Neuronal stem cell (in vitro differentiated cells): ENCODE measurements at places on chromosomes 12 and 14.

- H3K36me3 ChIP-seq = no peaks in the 10 kb centered on the region
- peaks cover 5% of the 10 kb centered on the region for H3K4me1 ChIP-seq
- DNase-seq = no peak
- H3K27ac ChIP-seq = no peak overlapping the region
- no peak overlapping the region for H3K4me3 ChIP-seq
Observed at GRCh38 chr12:2218706-2219105, 165.9 kb downstream of the CACNA1C start.

GRCh38 chr14:32761381-32761968 is 177.2 kb upstream of the NPAS3 start:
- peaks cover 3% of the 10 kb centered on the region for H3K4me1 ChIP-seq
- H3K36me3 ChIP-seq = no peaks in the 10 kb centered on the region
- H3K27ac ChIP-seq = no peak overlapping the region
- no peak overlapping the region for H3K4me3 ChIP-seq
- no peaks in the 10 kb centered on the region for H3K27me3 ChIP-seq
- DNase-seq = peak; percentile 12

GRCh38 chr14:104588066-104588857 is 8.7 kb downstream of the C14orf180 start:
- peaks cover 3% of the 10 kb centered on the region for H3K4me1 ChIP-seq
- H3K27me3 ChIP-seq = peaks cover 38% of the 10 kb centered on the region

DNA sequence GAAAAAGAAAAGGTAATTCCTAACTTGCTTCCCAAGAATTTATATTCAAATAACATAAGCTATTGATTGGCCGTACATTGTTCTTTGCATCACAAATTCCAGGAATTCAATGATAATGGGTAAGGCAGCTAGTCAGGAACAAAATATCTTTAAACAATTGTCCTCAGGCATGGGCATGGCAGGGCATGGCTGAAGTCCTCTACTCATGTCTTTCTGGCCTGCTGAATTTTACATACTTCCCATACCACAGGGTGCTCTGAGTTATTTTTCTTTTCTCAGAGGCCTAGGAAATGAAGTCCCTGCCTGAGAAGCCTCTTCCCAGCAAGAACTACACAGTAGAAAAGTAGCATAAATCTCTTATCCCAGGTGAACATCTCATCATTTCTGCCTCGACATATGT is 15.1 kb upstream of the DRAM1 start:
- no peak for DNase-seq
- H3K27ac ChIP-seq = no peak overlapping the region
- H3K4me1 ChIP-seq = peaks cover 1% of the 10 kb centered on the region

DNA sequence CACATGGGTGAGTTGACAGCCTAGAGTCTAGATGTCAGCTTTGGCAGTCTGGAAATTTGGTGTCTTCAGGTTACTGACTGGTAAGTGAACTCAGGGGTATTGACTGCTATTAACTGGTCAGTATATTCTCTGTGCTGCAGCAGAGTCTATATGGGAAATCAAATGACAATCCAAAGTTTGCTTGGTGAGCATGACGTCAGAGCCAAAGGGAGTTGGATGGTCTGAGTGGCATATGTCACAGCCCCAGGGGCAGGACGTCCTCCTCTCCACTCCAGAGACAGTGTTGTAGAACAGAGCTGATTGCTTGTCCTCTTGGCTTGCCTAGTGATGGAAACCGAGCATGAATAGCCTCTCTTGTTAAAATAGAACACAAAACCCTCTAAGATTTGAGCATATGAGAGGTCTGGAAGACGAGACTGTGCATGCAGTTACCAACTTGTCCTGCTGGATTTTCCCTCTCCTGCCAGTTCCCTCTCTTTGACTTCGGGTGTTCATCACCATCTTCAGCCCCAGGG is 3.3 kb upstream of the TBC1D30 start:
- H3K27ac ChIP-seq = no peak overlapping the region
- no peaks in the 10 kb centered on the region for H3K36me3 ChIP-seq
- DNase-seq = no peak
- H3K4me3 ChIP-seq = no peak overlapping the region

- H3K27ac ChIP-seq = no peak overlapping the region
- no peaks in the 10 kb centered on the region for H3K27me3 ChIP-seq
- DNase-seq = no peak
- H3K4me3 ChIP-seq = no peak overlapping the region
Observed at GRCh38 chr12:104006929-104007328, 41.3 kb downstream of the TDG start.

- H3K4me3 ChIP-seq = no peak overlapping the region
- H3K4me1 ChIP-seq = peaks cover 17% of the 10 kb centered on the region
- no peak for DNase-seq
Observed at GRCh38 chr12:96995861-96996260, 88.8 kb downstream of the NEDD1 start.

DNA sequence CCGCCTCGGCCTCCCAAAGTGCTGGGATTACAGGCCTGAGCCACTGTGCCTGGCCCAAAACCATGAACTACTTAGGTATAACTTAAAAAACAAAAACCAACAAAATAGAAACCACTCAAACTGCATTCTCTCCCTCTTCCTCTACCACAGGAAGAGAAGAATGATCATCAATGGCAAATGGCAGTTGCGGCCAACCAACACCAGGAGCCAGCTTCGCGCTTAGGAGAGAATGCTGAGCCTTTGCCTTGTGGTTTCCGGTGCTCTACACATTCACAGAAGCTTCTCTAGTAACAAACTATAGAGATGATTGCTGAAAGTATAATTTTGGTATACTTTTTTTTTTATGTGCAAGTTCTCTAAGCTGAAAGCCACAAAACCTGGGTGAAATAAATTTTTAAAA is 17.1 kb downstream of the CATSPERB start:
- no peaks in the 10 kb centered on the region for H3K4me1 ChIP-seq
- H3K27me3 ChIP-seq = no peaks in the 10 kb centered on the region
- no peak overlapping the region for H3K4me3 ChIP-seq
- H3K27ac ChIP-seq = no peak overlapping the region

GRCh38 chr12:115437061-115437567 is 753.1 kb upstream of the TBX3 start:
- H3K4me1 ChIP-seq = peaks cover 5% of the 10 kb centered on the region
- H3K4me3 ChIP-seq = no peak overlapping the region
- no peaks in the 10 kb centered on the region for H3K27me3 ChIP-seq
- H3K36me3 ChIP-seq = no peaks in the 10 kb centered on the region
- DNase-seq = no peak

DNA sequence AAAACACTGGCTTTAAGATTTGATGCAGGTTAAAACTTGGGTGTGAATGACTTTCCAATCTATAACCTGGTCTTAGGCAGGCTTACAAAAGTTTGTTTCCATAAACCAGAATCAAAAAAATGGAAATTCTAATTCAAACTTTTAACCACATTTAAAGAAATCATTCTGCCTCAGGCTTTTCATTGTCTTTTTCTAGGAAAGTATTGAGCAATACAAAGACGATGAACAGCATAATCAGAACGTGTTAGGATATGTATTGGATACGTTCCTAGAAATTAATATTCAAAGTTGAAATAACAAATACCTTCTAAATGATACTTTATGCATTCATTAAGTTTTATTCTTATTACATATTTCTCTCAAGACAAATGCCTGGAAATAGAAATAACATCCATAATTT is 172.9 kb downstream of the CEP128 start:
- no peaks in the 10 kb centered on the region for H3K27me3 ChIP-seq
- H3K4me3 ChIP-seq = no peak overlapping the region
- no peaks in the 10 kb centered on the region for H3K36me3 ChIP-seq
- no peak overlapping the region for H3K27ac ChIP-seq

- no peak for DNase-seq
- H3K27ac ChIP-seq = no peak overlapping the region
- H3K27me3 ChIP-seq = no peaks in the 10 kb centered on the region
- no peaks in the 10 kb centered on the region for H3K36me3 ChIP-seq
Observed at GRCh38 chr12:68163560-68164081, 4.1 kb upstream of the IFNG start.

GRCh38 chr14:72588521-72588920 is 305.4 kb downstream of the DPF3 start:
- H3K27me3 ChIP-seq = no peaks in the 10 kb centered on the region
- H3K4me3 ChIP-seq = no peak overlapping the region
- no peaks in the 10 kb centered on the region for H3K36me3 ChIP-seq
- no peaks in the 10 kb centered on the region for H3K4me1 ChIP-seq

- H3K4me3 ChIP-seq = no peak overlapping the region
- no peaks in the 10 kb centered on the region for H3K36me3 ChIP-seq
- no peak overlapping the region for H3K27ac ChIP-seq
- DNase-seq = no peak
Observed at GRCh38 chr14:36750244-36750643, 88.6 kb downstream of the PAX9 start.

GRCh38 chr14:75927564-75928087 is 54.2 kb downstream of the TGFB3 start:
- no peaks in the 10 kb centered on the region for H3K27me3 ChIP-seq
- DNase-seq = no peak
- H3K4me3 ChIP-seq = no peak overlapping the region
- no peaks in the 10 kb centered on the region for H3K4me1 ChIP-seq

GRCh38 chr14:26448181-26448855 is 149.5 kb downstream of the NOVA1 start:
- no peaks in the 10 kb centered on the region for H3K27me3 ChIP-seq
- no peak for DNase-seq
- H3K4me3 ChIP-seq = no peak overlapping the region
- no peaks in the 10 kb centered on the region for H3K4me1 ChIP-seq

DNA sequence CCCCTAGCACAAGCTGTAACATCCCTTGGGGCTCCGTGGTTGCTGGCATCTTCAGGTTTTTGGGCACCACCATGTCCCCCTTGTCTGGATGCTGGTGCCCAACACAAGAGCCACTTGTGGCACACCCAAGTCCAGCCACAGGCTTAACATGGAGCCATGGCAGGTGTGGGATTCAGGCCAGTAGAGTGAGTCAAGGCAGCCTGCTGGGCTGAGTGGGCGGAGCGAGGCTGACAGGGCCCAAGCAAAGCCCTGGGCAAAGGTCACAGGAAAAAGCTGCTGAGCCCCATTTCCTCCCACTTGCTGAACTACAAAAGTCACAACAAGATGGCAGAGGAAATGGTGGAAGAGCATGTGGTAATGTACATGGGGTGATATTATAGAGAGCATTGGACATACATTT is 950.7 kb upstream of the FLRT2 start:
- H3K4me3 ChIP-seq = no peak overlapping the region
- H3K27me3 ChIP-seq = no peaks in the 10 kb centered on the region
- no peaks in the 10 kb centered on the region for H3K36me3 ChIP-seq
- no peak overlapping the region for H3K27ac ChIP-seq
- H3K4me1 ChIP-seq = no peaks in the 10 kb centered on the region

DNA sequence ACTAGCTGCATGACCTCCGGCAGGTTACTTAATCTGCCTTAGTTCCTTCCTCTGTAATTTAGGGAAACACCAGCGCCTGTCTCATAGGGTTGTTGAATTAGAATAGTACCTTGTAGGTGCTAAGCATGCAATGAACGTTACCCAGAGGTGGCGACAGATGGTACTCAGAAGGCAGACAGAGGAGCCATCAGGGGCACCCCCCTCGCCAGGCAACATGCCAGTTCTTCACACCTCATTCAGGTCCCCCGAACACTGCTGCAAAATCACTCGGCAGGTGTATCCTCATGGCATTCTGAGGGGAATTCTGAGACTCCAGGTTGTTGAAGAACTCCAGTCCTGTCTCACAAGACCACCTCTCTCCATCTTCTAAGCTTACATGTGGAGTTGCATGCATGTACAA is 10.1 kb downstream of the ISM2 start:
- H3K4me3 ChIP-seq = no peak overlapping the region
- no peak for DNase-seq
- H3K36me3 ChIP-seq = no peaks in the 10 kb centered on the region
- H3K27me3 ChIP-seq = no peaks in the 10 kb centered on the region

DNA sequence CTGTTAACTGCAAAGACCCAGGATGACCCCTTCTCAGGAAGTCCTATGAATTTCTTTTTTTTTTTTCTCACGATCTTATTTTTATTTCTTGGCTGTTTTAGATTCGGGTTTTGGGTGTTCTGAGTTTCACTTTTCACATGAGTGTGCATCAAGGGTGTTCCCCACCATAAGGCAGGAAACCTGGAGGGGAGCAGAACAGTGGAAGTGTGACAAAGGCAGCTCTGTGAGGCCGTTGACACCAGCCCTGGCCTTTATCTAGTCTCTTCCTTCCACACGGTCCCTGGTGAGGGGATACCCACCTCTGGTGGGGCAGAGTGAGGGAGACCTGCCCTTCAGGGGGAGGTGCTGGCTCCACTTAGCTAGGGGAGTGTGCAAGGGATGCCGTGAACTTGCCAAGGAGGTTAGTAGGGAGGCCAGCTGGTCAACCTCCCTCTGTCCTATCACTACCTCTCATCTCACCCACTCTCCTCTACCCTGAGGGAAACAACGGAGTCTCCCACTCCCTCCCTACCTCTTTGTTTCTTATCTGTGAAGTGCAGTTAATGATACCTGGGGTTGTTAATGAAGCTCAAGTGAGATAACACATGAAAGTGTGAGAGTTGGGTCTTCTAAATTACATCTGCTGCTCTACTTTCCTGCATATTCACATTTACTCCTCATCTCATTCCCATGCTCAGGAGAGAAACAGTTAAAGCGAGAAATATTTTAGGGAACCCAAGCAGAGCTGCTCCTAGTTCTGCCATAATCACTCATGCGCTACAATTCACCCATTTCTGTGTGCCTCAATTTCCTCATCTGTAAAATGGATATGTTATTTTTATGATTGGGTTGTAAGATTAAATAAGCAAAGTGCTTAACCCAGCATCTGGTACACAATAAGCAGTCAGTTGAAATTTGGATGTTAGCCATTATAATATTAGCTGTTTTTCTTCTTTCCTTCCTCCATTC is 4.4 kb upstream of the GALNT6 start:
- H3K4me3 ChIP-seq = no peak overlapping the region
- DNase-seq = no peak
- H3K27ac ChIP-seq = no peak overlapping the region
- peaks cover 7% of the 10 kb centered on the region for H3K27me3 ChIP-seq
- peaks cover 3% of the 10 kb centered on the region for H3K4me1 ChIP-seq
- H3K36me3 ChIP-seq = no peaks in the 10 kb centered on the region
